Activated T-cell treated with anti-CD3 and anti-CD28 coated beads, Interleukin-2, amount 50 U/mL, for 1 hour (primary cell): ENCODE measurements at places on chromosomes 7 and 10.

GRCh38 chr7:84693483-84693882 lies 493.4 kb downstream of the SEMA3D start:
- no peak for DNase-seq

GRCh38 chr10:70786799-70787415 lies 1.7 kb upstream of the TBATA start:
- no peak for DNase-seq

DNA sequence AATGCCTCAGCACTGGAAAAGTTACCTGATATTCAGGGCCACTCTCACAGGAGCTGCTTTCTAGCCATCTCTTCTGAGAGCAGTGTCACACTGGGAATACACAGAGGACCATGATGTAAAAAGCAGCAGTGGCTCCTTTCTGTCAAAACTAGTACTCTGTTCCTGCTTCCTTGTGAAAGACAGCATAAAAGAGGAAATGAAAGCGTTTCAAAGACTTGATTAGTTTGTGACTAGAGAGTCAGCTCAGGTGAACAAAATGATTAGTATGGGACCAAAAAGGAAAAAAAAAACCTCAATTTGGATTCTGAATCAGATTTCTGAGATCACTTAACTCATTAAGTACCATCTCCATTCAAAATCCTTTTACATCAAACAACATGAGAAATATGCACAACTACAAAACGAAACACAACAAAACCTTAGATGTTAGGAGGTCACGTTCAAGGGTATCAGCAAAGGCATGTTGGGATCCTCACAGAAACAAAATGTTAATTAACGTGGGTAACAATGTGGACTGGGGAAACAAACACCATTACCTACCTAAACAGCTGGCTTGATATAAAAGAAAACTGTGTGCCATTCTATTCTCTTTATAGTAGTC lies 103.7 kb downstream of the MACC1 start:
- no peak for DNase-seq

DNA sequence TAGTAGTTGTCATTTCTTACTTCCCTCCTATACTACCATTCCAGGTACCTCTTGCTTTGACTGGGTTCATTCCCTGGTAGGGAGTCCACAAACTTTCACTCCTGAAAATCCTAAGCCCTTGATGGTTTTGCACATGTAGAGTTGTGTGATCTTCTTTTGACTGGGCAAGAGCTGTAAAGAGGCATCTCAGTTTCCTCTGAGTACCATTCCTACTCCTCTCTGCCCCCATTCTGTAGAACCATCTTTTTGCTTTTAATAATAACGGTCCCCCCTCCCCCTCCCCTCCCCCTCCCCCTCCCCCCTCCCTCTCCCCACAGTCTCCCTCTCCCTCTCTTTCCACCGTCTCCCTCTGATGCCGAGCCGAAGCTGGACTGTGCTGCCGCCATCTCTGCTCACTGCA lies 16.4 kb downstream of the GARIN1A start:
- no peak for DNase-seq

- no peak for DNase-seq
Measured at GRCh38 chr7:91357379-91357778, 93.1 kb downstream of the FZD1 start.
